ENCODE measurements at places on chromosomes 6 and 20.

- DNase-seq = peak; percentile 43
Measured at GRCh38 chr6:168605964-168606363, 165.0 kb downstream of the SMOC2 start.

- no peak for DNase-seq
Measured at GRCh38 chr6:157962601-157963302, 18.9 kb upstream of the SYNJ2 start.

DNA sequence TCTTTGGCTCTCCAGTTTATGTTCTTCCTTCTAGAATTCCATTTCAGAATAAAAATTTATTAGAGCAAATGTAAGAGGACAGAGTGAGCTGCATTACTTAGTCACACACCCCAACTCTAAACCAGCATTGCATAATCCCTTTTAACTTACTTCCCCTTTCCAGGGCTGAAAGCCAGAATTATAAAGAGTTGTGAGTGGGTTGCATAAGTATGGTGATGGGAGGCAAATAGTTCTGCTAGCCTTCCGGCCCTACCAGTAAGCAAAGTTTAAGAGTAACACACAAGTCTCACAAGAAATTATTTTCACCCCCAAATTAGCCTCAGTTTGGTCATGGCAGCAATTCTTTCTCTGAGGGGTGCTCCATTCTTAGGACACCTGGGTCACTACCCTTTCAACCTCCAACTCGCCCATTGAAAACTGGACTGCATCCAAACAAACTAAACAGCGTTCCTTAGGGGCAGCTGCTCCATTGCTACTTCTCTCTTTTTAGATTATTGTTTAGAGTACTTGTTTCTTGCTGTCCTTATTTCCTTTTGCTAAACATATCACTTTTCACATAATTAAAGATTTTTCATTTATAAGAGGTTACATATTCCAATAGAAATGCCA, 1.6 kb downstream of the KIAA0408 start:
- peak; percentile 64 for DNase-seq

GRCh38 chr6:148557796-148558321, 189.0 kb upstream of the UST start:
- no peak for DNase-seq

GRCh38 chr20:25364180-25364788, 26.4 kb downstream of the ABHD12 start:
- no peak for DNase-seq

GRCh38 chr6:43532201-43532600, 15.3 kb downstream of the POLR1C start:
- DNase-seq = no peak

GRCh38 chr6:93282521-93283031, 136.8 kb downstream of the EPHA7 start:
- peak; percentile 56 for DNase-seq

GRCh38 chr20:22581437-22582385, 2.7 kb downstream of the FOXA2 start:
- DNase-seq = no peak

GRCh38 chr20:41483553-41483930, 116.9 kb upstream of the EMILIN3 start:
- no peak for DNase-seq

- DNase-seq = no peak
Measured at GRCh38 chr6:75896526-75896925, 147.5 kb downstream of the MYO6 start.

DNA sequence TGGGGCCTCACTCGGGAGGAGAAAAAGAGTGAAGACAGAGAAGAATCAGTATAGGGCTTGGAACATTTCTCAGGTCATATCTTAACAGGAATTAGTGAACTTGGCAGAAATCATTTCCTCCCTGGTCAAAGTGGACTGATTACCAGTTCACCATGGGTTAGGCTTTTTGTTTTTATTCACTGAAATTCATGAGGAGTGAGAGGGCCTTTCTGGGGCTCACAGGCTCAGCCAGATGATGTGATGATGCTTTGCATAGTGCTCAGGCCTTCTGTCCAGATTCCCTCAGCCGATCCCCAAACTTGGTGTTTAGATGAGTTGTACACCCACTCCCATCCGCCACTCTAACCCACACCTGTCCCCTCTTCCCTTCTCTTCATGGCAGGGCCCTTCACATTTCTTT, 32.5 kb downstream of the SRSF3 start:
- DNase-seq = peak; percentile 14

DNA sequence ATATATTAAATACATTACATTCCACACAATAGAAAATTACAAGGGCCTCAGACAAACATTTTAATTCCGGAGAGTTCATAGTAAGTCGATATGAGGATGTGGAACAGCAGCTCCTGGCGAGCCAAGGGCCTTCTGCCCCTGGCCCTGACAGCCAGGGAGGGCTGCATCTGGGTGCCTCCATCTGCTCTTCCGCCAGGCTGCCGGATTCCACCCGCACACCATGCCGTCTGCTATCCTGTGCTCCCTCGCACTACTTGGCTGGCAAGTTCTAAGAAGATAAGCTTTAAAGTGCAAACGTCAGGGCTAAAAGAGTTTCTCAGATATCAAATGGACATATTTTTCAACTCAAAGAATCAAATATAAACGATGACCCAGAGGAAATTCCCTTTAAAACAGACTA, 656.3 kb upstream of the NOX3 start:
- no peak for DNase-seq

- DNase-seq = peak; percentile 64
Measured at GRCh38 chr20:56628015-56628872, 862 bp upstream of the TFAP2C start.

GRCh38 chr6:80329496-80329895, 223.0 kb downstream of the BCKDHB start:
- DNase-seq = no peak

DNA sequence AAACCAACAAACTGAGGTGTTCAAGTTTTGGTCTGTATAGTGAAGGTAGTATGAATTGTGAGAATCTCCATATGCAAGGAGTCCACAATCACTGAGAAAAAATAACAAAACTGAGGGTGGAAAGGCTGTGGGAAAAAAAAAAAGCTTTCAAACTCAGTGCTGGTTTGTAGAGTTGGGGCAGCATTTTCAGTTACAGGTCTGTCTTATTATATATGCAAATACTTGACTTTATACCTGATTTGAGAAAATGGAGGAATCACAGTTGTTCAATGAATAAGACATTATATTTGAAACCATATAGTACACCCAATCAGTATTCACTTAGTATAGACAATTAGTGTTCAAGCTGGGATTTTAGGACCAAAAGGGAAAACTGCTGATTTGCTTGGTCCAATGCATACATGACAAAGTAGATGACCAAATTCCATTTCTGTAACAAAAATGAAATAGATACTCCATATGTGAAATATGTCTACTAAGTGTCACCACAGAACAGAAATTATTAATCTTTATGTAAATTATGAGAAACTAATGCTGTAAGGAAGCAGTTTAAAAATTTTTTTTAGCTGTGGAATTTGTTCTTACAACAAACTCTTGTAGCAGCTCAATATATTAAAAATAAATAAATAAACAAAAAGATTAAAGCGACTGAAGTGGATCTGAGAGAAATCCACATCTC, 187.7 kb downstream of the ASCC3 start:
- no peak for DNase-seq

DNA sequence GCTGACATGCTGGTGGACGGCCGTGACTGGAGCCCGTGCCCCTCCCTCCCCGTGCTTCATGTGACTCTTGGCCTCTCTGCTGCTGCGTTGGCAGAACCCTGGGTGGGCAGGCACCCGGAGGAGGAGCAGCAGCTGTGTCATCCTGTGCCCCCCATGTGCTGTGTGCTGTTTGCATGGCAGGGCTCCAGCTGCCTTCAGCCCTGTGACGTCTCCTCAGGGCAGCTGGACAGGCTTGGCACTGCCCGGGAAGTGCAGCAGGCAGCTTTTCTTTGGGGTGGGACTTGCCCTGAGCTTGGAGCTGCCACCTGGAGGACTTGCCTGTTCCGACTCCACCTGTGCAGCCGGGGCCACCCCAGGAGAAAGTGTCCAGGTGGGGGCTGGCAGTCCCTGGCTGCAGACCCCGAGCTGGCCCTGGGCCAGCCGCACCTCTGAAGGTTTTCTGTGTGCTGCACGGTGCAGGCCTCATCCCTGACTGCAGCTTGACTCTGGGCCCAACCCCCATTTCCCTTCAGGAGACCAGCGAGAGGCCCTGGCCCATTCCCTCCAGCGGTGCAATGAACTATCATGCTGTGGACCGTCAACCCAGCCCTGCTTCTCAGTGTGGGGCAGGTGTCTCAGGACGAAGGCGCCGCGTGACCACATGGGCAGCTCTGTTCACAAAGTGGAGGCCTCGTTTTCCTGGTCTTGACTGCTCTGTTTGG, 8.1 kb downstream of the NPBWR2 start:
- no peak for DNase-seq

GRCh38 chr6:112183271-112183671, 71.1 kb downstream of the LAMA4 start:
- no peak for DNase-seq

- DNase-seq = no peak
Measured at GRCh38 chr20:10843146-10843711, 169.4 kb upstream of the JAG1 start.

GRCh38 chr6:5308066-5308465, 46.8 kb downstream of the FARS2 start:
- DNase-seq = no peak

GRCh38 chr6:100491952-100492670, 27.4 kb upstream of the SIM1 start:
- DNase-seq = no peak

GRCh38 chr6:78867020-78867369, 356 bp upstream of the IRAK1BP1 start:
- no peak for DNase-seq

DNA sequence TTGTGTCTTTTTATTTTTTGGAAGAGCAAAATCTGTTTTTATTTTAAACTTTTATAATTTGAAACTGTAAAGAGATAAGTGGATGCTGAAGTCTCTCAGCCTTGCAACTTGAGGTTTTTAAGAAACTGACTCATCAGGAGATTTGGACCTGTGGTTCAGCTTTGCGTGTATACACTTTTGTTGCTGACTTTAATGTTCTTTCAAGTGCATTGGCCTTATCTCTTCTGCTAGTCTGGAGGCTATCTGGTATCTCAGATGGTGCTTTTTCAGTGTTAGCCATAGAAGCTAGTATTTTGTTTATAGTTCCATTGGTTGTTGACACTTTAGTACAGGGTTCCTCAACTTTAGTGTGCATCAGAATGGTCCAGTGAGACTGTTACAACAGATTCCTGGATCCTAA, 504.0 kb upstream of the SPTLC3 start:
- DNase-seq = no peak

DNA sequence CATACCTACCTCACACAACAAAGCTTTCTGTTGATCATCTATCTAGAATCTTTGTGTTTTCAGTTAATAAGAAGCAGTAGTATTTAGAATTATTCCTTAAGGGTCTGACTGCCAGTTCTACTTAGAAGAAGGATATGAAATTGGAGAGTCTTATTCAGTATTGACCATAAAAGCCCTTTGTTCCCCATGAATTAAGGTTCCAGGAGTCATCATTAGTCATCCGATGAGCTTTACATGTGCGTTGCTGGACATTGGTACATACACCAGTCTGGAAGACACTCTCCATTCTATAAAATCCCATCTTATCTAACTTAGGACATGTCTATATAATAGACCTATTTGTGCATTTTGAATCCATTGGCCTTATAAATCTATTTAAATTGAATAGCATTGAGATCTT, 34.4 kb upstream of the RNF217 start:
- DNase-seq = no peak

DNA sequence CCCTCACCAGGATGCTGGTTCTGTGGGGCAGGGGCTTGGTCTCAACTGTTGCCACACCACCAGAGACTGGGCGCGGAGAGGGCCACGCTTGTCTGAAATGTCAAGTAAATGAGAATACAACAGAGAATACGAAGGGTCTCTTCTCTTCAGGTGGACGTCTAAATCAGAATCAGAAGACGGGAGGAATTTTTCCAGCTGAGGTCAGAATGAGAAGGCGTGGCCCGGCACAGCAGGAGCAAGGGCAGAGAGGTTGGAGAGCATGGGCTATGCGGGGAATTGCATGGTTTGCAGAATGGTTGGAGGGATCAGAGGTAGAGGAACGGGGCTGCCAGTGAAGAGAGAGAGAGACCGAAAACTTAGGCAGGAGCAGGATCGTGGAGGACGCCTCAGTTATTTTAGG, 337.9 kb downstream of the QKI start:
- DNase-seq = no peak

DNA sequence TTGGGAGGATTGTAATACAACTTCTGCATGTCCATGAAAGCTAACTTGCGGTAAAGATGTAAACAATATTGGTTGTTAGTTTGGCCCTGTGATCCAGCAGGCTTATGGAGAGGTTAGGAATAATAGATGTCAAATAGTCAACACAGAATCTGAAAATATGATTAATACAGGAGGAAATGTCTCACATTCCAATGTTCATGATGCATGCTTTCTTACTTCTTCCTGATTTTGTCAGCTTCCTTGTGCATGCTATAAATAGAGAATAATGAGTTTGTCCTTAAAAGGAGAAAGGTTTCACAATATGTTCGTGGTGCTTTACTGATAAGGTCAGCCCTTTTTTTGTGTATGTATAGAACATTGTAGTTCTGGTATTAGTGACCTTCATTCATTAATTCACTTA, 136.7 kb downstream of the MMUT start:
- no peak for DNase-seq

GRCh38 chr6:127554435-127555006, 22.5 kb upstream of the C6orf58 start:
- DNase-seq = no peak

DNA sequence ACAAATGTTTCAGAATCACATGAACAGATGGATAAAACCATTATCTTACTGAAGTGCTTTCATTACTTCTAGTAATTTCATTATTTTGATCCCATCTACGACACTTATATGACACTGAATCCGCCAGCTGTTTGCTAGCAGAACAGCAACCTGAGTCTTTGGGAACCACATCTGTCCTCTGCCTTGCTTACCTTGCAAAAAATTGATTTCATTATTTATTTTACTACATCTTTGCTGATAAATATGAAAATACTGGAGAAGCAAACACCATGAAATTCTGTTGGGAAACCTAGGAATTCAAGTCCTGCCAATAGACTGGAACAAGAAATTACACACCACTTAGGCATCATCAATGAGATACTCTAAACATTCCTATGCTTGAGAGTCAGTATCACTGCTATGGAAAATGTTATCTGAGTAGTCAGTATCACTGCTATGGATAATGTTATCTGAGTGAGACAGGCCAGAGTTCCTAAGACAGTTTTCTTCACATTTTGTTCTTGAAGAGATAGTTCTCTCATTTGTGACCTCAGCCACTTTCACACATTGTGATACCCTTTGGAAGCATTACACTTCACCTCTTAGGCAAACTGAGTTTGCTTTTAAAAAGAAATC, 91.9 kb downstream of the PDE10A start:
- no peak for DNase-seq

GRCh38 chr6:129267028-129267427, 384.1 kb downstream of the LAMA2 start:
- DNase-seq = no peak

GRCh38 chr6:107330168-107330567, 129.2 kb downstream of the PDSS2 start:
- DNase-seq = no peak

- DNase-seq = no peak
Measured at GRCh38 chr6:6660339-6661045, 72.0 kb downstream of the LY86 start.
